Adrenal gland (tissue), 19 donors: ENCODE measurements at places on chromosomes 16 and 17.

GRCh38 chr17:74466111-74466827 lies at the start of gene CD300A:
Gene CD300A, plus strand, starts transcription at chr17:74466634. Its CDS starts 70 bp downstream, at chr17:74466704.
- peak; percentile 51 for DNase-seq

DNA sequence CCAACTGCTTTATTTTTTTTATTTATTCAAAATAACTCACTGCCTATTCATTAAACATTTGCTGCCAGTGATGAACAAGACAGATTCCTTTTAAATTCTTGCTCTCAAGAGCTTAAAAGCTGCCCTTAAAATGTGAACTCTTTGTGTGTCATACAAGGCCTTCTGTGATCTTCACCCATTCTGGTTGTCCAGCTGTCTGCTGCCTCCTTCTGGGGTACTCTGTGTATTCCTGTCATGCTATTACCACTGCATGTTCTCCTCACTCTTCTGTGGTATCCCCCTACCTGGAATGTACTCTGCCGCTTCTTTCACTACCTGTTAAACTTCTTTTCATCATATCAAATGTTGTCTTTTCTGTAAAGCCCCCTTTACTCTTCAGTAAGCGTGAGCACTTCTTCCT lies 165.8 kb downstream of the CHD9 start:
- DNase-seq: no peak

DNA sequence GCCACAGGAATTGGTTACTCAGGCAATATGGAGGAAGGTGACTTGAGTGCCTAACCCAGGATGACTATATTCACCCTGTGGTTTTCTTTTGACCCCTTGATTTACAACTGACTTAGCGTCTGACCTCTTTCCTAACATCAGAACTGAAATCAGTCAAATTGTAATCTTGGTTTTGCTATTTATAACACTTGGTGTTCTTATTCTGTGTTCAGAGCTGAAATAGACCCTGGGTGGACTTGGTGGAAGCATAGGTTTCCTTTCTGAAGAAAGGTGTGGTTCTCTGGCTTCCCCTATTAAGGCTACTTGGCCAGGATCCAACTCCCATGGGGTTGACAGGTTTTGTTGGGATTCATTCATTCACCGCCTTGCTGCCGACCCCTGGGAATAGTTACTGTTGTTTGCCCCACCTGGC lies 80.8 kb downstream of the CLEC16A start:
- DNase-seq: no peak

DNA sequence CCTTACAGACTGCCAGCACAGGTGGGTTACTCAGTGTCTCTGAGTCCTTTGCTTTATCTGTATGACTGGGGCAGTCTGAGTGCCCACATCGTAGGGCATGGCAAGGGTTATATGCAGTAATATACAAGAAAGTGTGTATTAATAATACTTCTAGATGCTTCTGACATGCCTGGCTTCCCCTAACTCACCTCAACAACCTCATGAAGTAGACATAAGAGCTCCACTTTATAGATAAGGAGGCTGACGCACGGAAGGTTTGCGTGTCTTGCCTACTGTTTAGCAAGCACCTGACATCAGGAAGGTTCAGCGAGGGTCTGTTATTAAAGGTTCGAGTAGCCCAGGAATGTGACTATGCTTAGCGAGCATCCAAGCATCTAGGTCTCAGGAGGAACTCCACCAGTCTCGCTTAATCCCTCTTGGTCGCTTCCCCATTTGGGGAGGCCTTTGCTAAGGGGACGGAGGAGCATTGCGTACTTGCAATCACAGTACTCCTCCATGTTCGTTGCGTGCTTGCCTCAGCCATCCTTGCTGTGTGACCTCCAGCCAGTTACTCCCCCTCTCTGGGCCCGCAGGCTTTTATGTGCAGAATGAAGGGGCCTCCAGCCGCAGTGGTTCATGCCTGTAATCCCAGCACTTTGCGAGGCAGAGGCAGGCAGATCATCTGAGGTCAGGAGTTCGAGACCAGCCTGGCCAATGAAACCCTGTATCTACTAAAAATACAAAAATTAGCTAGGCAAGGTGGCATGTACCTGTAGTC lies 1.6 kb downstream of the KCNG4 start:
- no peak for DNase-seq

DNA sequence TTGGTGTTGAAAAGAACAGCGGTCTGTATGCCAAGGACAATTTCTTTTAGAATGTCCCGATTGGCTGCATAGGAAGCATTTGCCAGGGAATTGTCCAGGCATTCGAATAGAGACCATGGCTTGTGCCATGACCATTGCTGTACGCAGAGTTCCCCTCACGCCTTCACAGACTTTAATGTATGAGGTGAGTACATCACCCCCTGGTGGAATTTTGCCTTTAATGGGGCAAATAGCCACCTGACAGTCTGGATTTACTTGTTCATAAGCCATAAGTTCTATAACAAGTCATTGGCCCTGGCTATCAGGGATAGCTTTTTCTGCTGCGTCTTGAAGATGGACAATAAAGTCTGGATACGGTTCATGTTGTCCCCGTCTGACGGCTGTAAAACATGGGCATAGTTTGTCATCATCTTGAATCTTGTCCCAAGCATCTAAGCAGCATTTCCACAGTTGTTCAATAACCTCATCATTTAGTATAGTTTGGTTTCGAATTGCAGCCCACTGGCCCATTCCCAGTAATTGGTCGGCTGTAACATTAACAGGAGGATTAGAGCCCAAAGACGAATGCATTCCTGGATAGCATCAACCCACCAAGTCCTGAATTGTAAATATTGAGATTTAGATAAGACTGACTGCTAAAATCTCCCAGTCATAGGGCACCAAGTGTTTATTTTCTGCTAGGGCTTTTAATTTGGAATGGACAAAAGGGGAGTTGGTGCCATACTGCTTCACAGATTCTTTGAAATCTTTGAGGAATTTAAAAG lies 67.7 kb upstream of the ARL4D start:
- DNase-seq: no peak

DNA sequence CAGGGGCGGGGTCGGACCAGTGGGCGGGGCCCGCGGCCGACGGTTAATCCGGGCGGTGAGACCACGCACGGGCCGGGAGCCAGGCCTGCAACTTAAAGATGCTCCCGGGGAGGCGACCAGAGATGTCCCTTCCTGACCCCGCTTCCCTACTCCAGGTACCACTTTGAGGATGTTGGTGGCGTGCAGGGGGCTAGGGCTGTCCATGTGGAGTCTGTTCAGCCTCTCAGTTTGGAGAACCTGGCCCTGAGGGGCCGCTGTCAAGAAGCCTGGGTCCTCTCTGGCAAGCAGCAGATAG lies 580 bp downstream of the RANGRF start:
- DNase-seq: no peak

DNA sequence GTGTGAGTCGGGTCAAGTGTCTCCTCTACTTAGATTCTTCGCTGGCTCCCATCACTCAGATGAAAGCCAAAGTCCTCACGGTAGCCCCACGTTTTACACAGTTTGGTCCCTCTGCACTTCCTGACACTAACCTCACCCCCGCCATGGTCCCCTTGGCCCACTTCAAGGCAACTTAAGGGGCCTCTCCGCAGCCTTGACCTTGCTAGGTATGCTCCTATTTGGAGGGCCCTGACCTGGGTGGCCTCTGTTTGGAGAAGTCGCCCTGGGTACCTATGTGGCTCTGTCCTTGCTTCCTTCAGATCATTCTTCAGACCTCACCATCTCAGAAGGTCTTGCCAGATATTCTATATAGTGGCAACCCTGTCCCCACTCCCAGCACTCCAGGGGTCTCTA lies 110.2 kb downstream of the SOCS1 start:
- DNase-seq: no peak

DNA sequence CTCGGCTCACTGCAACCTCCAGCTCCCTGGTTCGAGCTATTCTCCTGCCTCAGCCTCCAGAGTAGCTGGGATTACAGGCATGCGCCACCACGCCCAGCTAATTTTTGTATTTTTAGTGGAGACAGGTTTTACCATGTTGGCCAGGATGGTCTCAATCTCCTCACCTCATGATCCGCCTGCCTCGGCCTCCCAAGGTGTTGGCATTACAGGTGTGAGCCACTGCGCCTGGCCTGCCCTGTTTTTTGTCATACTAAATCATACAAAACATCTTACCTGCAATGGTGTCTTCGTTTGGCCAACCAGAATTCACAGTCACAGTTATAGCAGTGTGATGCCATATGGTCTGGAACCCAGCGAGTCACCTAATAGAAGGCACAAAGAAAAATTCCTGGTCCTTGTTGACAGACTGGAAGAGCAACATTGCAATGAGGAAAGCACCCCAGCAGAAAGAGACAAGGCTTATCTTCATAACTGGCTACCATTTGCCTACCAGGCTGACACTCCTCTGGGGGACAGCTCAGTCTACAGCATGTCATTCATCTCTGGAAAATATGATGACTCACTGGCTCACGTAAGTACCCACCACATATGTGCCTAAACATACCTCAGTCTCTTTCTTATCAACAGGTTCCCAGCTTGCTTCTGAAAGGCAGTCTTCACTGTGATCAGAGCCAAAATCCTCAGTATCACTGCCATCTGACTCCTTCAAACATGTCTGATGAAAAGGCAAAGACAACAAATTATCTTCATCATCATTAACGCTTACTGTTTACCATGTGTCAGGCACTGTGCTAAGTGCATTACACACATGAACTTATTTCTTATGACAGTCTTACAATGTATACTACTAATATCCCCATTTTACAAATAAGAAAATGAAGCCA lies 4.3 kb upstream of the HSF5 start:
- no peak for DNase-seq

- peak; percentile 32 for DNase-seq
Observed at GRCh38 chr16:57045694-57046381, 46.5 kb upstream of the CPNE2 start.

DNA sequence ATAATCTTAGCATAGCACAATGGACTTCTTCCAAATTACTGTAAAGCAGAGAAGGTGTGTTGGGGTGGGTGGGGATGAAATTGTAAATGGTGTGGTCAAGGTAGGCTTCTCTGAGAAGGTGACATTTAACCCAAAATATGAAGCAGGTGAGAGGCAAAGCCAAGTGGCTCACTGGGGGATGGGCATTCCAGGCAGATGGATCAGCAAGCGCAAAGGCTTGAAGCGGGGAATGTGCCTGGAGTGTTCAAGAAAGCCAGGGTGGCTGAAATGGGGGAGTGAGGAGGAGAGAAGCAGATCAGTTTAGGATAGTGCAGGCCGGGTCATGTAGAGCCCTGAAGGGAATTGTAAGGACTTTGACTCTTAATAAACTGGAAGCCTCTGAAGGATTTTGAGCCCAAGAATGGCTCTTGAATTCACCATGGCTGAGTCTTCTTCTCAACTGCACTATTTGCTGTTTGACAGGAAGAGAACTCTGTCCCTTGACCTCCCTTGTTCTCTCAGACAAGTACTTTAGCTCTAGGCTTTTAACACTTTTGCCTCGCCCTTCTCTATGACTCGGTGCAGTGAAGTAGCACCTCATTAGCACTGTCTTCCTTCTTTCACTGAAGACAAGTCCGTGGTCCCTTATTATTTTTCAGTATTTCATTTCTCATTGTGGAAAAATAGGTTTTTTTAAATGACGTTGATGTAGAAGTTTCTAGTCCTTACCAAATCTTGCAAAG lies 14.7 kb downstream of the CACNG3 start:
- no peak for DNase-seq

- no peak for DNase-seq
Observed at GRCh38 chr17:76735586-76736348, 1.4 kb downstream of the SRSF2 start.

- no peak for DNase-seq
Observed at GRCh38 chr17:61396586-61397085, 3.0 kb upstream of the TBX2 start.

GRCh38 chr16:66695935-66696668 lies 441 bp downstream of the CMTM4 start:
- peak; percentile 40 for DNase-seq

GRCh38 chr16:28041615-28042014 lies 21.9 kb downstream of the GSG1L start:
- DNase-seq: no peak

DNA sequence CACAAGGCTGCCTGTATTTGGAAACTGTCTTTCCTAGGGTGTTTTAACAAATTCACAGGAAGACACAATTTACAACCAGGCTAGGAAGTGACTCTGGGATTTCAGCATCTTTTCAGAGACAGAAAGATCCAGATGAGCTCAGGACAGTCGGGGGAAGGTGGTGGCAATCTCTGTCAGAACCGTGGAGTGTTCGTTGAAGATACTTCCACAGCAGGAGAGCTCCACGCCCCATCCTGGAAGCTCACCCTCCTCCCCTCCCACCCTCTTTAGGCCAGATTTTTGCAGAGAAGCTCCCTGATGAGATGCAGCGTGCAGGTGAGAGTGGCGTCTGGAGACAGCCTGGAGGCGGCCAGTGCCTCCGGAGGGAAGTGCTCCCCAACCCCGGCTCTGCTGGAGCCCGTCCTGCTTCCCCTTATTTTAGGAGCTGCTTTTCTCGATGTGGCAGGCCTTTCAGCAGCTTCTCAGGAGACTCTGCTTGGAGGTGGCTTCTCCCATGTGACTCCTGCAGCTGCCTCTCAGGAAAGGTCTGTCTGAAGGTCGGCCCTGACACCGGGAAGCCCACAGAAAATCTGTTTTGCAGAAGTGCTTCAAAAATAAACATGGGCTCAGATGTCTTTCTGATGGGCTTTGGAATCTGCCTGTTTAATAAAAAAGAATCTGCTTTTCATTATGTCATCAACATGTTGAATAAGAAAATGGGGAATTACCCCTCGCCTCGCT lies 186.4 kb upstream of the CHMP6 start:
- no peak for DNase-seq

DNA sequence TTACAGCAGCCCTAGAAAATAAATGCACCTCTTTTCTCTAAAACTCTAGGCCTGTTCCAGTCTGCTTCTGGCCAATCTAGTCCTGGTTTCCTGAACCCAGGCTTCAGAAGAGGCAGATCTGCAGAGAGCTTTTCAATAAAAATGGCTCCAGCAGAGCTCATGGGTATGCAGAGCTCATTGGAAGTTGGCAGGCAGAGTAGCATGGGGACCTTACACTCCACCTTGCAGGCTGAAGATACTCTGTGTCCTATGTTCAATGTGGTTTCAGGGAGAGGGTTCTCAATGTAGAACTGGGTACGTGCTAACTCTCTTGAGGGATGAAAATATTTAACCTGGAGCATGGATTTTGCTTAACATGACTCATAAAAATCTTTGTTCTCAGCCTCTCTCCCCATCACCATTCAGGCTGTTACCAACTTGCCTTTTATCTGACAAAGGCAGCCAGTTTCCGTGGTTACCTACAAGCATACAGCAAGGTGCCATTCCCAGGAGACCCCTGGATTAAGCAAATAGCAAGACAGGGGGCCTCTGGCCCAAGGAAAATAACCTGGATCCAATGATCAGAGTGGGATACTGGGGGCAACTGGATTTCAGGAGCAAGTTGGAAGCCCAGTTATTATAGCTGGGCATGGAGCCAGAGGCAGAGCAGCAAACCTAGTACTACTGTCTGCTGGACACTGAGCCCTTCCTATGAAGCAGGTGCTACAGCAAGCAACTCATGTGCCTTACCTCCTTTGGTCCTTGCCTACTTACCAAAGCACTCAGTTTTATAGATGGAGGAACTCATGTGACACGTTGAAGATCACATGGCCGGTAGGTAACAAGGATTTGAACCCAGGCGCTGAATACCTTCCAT lies 98.2 kb upstream of the DHX40 start:
- no peak for DNase-seq
